Stimulated activated CD8-positive, alpha-beta memory T cell treated with anti-CD3 and anti-CD28 coated beads, Interleukin-2, amount 100 ng/mL, for 1 hour (primary cell): ENCODE measurements at places on chromosomes 4 and X.

GRCh38 chr4:119210775-119211174, 1.7 kb upstream of the USP53 start:
- no peak for DNase-seq

- DNase-seq: no peak
Measured at GRCh38 chr4:73599182-73599581, 21.1 kb downstream of the RASSF6 start.

DNA sequence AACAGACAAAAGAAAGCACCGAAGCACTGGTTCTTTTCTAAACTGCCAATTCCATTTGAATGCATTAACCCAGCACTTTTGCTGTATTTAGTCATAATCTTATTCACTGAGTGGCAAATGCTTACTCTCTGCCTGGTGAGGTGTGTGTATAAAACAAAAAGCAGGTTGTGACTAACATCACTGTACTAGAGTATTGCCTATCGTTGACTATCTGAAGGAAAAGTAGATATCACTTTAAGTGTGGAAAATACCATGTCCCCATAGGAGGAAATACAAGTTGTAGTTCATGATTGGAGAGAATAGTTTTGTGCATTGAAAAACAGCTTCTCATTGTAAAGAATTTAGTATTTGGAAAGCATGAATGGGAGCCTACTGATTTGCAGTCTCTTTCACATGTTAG, 2.7 kb downstream of the PDLIM5 start:
- DNase-seq: no peak

DNA sequence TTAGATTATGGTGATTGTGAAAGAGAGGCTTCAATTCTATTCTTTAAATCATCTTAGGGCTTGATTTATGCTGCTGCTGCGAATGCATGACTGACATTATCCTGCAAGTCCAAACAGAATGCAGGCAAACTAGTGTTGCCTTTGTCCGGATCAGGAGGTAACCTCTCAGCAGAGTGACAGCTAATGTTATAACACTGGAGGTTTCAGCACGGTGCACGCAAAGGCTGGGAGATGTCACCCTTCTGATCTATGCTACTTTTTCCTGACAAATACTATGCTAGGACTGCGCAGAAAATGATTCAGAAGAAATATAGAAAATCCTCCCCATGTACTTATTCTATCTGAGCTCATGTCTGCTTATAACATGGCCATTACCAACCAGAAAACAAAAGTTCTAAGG, 48.2 kb downstream of the ANOS1 start:
- no peak for DNase-seq

DNA sequence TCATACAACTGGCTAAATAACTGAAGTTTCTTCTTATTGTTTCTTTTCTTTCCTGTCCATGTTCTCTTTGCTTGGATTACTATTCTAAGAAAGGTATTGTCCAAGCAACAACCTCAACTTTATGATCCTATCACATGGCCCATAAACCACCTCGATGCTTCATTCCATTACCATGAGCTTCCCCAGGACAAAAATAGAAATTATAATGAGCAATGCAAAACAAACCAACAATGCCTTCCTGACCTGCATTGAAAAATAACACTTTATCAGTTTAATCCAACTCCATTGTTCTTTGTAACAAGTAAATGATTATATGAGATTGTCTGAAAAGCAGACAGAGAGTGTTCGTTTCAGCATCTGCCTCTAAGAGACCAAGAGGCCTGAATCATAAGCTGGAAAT, 148.8 kb downstream of the HS6ST2 start:
- no peak for DNase-seq

DNA sequence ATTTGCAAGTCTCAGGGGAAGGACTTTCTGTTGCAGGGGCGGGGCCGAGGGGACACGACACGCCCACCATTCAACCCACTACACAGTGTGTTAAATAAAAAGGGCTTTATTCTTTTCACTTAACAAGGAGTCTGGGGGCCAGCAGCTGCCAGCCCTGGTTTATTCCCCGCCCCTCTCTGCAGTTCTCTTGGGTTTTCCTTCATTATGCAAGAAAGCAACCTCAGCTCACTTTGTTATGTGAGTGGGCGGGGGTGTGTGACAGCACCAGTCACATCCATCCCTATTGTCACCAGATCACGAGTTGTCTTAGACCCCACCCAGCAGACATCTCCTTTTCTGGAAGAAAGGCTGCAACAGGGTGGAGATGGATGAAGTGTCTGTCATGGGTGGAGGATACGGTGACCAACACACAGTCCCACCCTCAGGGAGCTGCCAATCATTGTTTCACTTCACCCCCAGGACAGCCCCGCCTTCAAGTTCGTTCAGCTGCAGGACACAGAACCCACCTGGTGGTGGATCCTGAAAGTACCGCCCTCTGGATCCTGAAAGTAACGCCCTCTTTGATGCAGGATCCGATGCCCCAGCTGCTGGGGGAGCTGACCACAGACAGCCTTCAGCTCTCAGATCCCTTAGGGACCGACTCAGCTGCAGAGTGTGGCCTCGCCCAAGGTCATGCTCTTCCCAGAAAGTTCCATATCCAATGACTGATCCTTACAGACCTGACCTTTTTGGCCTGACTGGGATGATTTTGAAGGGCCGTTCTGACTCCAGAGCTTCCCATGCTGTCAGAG, 79.6 kb downstream of the SMIM20 start:
- DNase-seq: no peak

GRCh38 chr4:110198049-110198434, 373 bp downstream of the ELOVL6 start:
- DNase-seq: no peak

DNA sequence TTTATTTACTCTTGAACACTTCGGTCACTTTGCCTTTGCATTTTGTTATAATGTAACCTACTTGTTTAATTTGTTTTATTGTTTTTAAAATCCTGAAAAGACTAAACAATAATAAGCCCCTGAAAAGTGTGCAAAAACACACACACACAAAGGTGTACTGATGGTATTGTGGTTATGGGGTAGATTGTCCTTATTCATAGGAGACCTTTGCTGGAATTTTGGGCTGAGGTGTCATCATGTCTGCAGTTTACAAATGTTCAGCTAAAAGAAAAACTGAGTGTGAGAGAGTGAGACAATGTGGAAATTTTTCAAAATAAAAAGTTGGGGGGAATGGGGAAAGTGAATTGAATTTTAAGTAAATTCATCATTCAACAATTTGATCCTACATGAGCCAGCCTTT, 174.9 kb downstream of the QDPR start:
- no peak for DNase-seq

DNA sequence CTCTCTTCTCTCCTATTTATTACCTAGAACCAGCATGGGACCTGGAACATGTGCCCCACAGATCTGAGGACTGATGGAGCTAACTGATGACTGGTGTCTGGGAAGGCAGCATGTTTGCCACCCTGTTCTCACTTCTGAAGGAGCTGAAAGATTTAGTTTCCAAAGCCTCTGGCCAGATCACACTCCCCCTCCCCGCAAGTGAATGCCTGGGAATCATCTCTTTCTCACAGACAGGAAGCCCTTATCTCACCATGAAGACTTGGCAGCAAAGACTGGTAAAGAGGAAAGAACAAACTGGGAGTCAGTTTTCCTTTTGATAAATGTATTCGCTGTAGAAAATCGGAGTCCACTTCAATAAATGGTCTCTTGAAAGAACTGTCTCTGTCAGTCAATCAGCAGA, 21.0 kb upstream of the PCYT1B start:
- no peak for DNase-seq

GRCh38 chr4:38034986-38035882, 75.0 kb downstream of the PTTG2 start:
- DNase-seq: no peak

DNA sequence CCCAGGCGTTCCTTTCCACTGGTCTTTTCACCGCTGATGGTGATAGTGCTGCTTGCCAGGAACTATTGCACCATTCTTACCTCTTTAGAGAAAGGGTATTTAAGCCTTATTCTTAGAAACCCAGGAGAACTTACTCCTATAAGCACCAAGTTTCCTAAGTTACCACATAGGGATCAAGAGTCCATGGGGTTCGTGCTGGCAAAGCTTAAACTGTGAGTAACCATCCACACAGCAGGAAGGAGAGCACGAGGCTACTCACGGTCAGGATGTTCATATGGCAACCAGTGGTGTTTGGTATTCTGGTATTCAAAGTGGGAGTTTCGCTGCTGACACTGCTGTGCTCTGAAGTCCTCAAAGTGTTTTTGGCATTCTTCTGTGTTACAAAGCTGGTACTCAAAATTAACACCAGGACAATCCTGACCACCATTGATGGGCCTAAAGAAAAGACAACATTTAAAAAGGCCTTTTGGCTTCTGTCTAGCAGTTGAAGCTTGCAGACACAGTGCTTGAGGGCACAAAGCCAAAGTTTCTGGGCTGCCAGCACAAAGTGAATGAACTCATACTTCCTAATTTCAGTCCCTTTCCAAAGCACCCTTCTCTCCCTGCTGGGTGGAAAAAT, 256.9 kb downstream of the ADAMTS3 start:
- DNase-seq: no peak

GRCh38 chr4:24840826-24841543, 45.6 kb downstream of the SOD3 start:
- DNase-seq: no peak

- no peak for DNase-seq
Measured at GRCh38 chr4:164116286-164116685, 621.8 kb downstream of the TMA16 start.

DNA sequence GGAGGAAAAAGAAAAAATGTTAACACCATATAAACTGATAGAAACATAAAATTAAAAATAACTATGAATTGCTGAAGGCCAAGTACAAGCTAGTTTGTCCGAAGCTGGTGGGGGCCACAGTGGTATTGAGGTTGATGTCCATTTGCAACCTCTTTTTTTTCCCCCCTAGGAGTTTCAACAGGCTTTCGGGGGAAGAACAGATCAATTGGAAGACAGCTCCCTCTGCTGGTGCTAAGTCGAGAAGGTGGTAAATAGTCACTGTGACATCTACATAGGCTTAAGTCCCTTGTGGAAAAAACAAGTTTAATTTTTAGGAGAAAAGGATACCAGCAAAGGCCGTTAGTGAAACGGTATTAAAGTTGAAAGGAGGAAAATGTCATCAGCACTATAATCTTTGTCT, 115.7 kb upstream of the ZXDA start:
- no peak for DNase-seq

GRCh38 chr4:5874811-5875449, 18.0 kb downstream of the CRMP1 start:
- DNase-seq: no peak

DNA sequence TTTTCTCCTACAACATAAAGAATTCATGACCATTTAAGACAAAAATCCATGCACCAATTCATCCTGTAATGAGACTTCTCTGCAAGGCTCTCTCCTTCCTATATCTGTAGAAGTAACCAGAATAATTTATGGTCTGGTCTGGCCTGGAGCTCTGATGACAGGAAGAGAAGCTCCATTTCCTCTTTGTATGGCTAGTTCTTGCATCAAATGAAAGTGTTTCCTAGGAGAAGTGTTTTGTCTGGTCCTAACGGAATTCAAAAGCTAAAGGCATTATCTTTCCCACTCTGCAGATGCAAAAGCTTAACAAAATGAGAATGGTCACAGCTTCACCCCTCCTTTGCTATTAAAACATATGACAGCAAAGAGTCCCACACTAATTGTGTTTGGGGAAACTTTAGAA, 55.1 kb downstream of the SPATA18 start:
- no peak for DNase-seq

DNA sequence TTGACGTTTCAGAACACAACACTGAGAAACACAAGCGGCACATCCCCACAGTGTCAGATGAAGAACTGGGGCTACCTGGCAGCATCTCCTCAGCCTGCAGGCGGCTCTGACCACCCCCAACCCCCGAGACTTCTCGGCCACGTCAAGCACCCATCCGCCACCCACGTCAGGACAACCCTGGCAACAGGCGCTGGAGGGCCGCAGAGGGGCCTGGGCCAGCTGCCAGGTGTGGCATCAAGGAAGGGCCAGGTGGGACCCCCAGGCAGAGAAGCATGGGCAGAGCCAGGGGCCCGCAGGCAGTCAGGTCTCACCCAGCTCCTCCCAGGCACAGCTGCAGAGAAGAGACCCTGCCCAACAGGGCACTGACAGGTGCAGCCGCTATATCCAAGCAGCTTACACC, 22.3 kb downstream of the GAK start:
- DNase-seq: no peak

DNA sequence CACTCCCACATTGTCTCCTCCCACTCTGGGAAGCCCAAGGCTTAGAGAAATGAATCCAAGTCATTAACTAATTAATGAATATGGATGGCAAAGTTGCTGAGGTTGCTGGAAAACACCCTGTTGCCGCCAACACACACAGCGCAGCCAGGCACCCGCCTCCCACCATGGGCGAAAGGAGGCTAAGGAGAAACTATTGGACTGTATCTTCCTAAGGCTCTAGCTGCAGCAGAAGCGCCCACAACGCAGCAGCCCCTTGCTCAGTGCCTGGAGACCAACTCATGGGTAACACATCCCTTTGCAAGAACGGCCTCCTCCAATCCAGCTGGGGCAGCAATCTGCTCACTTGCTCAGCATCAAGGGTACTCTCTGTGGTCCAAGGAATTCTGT, 34.2 kb downstream of the TSC22D3 start:
- no peak for DNase-seq

DNA sequence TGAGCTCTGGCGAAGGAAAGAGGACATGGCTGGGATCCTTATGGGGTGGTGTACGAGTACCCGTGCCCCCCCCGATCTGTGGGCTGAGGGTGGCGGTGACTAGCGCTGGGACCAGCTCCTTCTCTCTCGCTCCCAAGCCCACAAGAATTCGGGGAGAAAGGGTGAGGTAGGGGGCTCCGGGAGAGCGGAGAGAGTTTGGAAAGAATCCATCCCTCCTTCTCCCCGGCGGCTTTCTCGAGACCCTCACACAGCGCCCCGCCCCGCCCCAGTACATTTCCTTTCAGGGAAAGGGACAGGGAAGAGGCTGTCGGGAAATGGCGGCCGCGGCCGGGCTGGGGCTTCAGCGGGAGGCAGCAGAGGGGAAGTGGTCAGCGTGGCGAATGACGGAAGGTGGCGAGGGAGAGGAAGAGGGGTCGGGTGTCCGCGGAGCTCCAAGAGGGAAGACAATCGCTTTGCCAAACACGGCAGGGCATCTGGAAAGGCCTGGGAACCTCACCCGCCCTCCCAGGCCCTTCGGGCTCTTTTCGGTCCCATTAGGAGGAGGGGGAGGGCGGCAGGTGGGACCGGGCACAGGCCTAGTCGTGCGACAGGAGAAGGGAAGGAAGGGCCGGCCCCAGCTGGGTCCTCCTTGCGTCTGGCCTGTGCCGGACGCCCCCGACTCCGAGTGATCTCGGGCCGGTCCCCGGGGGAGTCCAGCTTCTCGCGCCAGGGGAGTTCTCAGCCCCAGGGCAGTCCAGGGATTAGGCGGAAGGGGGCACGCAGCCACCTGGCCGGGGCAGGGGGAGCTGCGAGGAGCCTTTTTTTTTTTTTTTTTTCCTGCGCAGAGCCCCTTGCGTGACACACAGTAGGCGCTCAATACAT, 10.2 kb downstream of the HNRNPH2 start:
- no peak for DNase-seq
